ENCODE measurements at places on chromosomes 2 and 18.

GRCh38 chr2:21443494-21444105 lies 319.8 kb downstream of the TDRD15 start:
- DNase-seq = no peak
- no peaks in the 10 kb centered on the region for H3K27me3 ChIP-seq
- H3K27ac ChIP-seq = no peak overlapping the region
- no peaks in the 10 kb centered on the region for H3K4me1 ChIP-seq
- H3K4me3 ChIP-seq = no peak overlapping the region

DNA sequence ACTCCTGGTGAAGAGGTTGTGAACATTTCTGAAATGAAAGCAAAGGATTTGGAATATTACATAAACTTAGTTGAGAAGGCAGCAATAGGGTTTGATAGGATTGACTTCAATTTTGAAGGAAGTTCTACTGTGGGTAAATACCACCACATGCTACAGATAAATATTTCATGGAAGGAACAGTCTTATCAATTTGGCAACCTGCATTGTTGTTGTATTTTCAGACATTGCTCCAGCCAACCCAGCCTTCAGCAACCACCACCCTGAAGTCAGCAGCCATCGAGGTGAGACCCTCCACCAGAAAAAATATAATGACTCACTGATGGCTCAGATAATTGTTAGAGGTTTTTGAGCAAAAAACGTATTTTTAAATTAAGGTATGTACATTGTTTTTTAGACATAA lies 10.0 kb downstream of the RDH14 start:
- H3K36me3 ChIP-seq = peaks cover 10% of the 10 kb centered on the region
- DNase-seq = no peak
- peaks cover 13% of the 10 kb centered on the region for H3K4me1 ChIP-seq
- H3K27ac ChIP-seq = no peak overlapping the region

- H3K4me1 ChIP-seq = no peaks in the 10 kb centered on the region
- no peak for DNase-seq
- H3K27me3 ChIP-seq = no peaks in the 10 kb centered on the region
- H3K27ac ChIP-seq = no peak overlapping the region
These were observed 617.1 kb upstream of the GYPC start for GRCh38 chr2:126038861-126039260.

DNA sequence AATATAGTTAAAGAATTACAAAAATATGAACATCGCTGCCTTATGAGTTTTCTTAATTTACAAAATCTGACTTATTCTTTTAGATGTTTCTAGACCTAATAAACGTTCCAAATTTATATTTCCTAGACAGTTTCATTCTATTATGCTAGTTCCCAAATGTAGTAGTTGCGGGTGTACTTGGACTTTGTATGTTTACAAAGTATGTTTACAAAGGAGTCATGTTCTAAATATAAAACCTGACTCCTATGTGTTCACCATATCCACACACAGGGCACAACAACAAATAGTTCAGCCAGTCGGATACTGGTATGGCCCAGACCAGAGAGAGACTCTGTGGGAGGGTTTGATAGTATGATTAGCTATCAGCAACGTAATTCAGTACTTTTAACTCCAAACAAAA lies 230.7 kb downstream of the KCNH7 start:
- no peak for DNase-seq
- no peaks in the 10 kb centered on the region for H3K36me3 ChIP-seq
- H3K27ac ChIP-seq = no peak overlapping the region
- no peak overlapping the region for H3K4me3 ChIP-seq
- H3K27me3 ChIP-seq = no peaks in the 10 kb centered on the region

DNA sequence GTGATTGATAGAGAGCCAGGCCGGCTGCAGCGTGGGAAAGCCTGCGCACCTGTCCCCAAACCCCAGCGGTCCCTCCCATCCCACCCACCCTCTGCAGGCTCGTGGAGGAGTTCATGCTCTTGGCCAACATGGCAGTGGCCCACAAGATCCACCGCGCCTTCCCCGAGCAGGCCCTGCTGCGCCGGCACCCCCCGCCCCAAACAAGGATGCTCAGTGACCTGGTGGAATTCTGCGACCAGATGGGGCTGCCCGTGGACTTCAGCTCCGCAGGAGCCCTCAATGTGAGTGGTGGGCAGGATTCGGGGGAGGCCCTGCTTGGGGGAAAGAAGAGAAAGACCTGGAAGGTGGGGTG lies 48.9 kb upstream of the ALPP start:
- peaks cover 7% of the 10 kb centered on the region for H3K36me3 ChIP-seq
- H3K4me3 ChIP-seq = no peak overlapping the region
- H3K27ac ChIP-seq = no peak overlapping the region
- no peaks in the 10 kb centered on the region for H3K27me3 ChIP-seq
- peaks cover 5% of the 10 kb centered on the region for H3K4me1 ChIP-seq

DNA sequence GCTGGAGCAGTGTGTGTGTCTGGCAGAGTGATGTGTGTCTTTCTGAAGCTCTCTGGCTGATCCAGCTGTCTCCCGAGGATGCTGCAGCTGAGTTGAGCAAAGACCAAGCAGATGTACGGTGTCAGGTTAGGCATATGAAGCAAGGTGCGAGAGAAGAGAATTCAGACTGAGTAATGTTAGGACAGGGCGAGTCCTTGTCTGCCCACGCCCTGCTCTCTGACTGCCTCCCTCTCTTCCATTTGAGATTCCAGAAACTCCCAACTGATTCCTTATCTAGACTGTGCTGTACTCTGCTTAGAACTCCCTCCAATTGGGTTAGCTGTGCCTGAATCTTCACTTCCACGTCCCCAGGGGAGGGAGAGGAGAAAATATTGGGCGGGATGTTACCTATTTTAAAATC lies 25.7 kb upstream of the LPIN1 start:
- DNase-seq = no peak
- no peaks in the 10 kb centered on the region for H3K4me1 ChIP-seq
- no peak overlapping the region for H3K4me3 ChIP-seq
- H3K27ac ChIP-seq = no peak overlapping the region
- H3K36me3 ChIP-seq = no peaks in the 10 kb centered on the region

GRCh38 chr18:56598422-56598821 lies 40.0 kb downstream of the TXNL1 start:
- no peaks in the 10 kb centered on the region for H3K4me1 ChIP-seq
- H3K27ac ChIP-seq = no peak overlapping the region
- no peak overlapping the region for H3K4me3 ChIP-seq
- peaks cover 16% of the 10 kb centered on the region for H3K36me3 ChIP-seq
- H3K27me3 ChIP-seq = no peaks in the 10 kb centered on the region

- H3K27ac ChIP-seq = peak overlapping the region; percentile 98
- peaks cover 5% of the 10 kb centered on the region for H3K4me1 ChIP-seq
- H3K27me3 ChIP-seq = peaks cover 10% of the 10 kb centered on the region
- H3K4me3 ChIP-seq = no peak overlapping the region
These were observed 11.1 kb upstream of the DCTN1 start for GRCh38 chr2:74391209-74391579.

DNA sequence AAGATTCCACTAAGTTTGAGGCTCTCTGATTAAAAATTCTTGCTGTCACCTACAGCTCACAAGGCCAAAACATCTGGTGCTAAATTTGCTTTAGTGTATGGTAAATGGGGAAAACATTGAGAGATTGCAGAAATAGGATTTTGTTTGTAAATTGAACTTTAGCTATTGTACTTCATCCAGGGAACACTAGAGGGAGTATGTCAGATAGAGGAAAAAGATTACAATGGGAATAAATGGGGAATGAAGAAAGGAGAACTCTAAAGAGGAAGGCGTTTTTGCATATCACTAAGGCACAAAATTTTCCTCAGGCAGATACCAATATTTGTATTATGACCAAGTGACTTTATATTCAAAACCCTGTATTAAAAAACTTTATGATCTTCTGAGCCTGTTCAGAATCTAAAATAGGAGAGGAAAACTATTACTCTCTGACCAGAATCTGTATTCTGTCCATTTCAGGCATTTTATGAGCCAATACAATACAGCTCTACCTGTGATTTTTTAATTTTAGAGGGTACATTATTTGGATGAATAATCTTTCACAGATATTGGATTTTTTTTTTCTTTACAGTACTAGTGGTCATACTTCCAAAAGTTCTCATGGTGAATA lies 52.3 kb upstream of the ITGB6 start:
- H3K27me3 ChIP-seq = peaks cover 6% of the 10 kb centered on the region
- no peak overlapping the region for H3K4me3 ChIP-seq
- no peak for DNase-seq
- H3K36me3 ChIP-seq = no peaks in the 10 kb centered on the region

DNA sequence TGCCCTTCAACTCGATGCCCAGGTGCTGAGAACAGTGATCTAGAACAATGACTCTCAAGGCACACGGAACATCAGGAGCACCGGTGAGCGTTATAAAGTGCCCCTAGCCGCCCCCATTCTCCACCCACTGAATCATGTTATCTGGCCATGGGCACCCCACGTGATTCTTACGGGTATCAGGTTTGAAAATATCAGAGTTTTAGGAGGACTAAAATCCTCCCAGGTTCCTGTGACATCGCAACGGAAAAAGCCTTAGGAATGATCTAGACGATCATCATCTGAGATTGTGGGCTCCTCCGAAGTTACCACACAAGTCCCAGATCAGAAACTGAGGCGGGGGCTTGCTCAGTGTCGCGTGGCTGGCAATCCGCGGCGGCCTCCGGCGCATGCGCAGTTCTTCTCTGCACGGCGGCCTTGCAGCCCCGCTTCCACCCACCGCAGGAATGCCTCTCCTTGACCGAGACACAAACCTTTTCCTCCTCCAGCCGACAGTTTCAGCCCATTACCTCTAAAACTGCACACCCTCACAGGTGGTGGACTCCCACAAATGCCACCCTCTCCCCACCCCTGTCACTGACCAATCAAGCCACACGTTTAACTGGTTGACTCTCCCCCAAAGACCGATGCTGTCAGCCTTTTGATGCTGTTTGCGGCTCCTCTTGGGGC lies 5.8 kb upstream of the MRPL33 start:
- peak overlapping the region; percentile 73 for H3K27ac ChIP-seq
- H3K4me1 ChIP-seq = peaks cover 5% of the 10 kb centered on the region
- DNase-seq = peak; percentile 16

- DNase-seq = no peak
- peaks cover 48% of the 10 kb centered on the region for H3K27me3 ChIP-seq
- H3K27ac ChIP-seq = no peak overlapping the region
- no peaks in the 10 kb centered on the region for H3K36me3 ChIP-seq
- no peak overlapping the region for H3K4me3 ChIP-seq
- no peaks in the 10 kb centered on the region for H3K4me1 ChIP-seq
These were observed 81.3 kb upstream of the ACAA2 start for GRCh38 chr18:49894517-49895226.

DNA sequence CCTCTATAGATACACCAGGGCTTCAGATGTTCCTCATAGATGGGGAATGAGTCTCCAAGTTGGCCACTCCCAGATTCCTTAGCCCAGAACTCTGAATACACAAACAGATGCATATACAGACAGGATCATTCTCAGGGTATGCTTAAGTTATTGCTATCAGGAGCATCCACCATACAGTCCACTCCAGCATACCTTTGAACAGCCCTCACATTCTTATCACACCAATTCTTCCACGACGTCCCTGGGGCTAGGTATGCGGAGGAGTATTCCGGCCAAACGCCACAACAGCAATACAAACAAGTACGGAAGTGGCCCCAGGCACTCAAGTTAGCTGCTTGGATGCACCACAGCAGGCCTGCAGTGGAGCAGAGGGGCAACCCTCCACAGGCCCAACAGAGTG lies 312.5 kb upstream of the CHAC2 start:
- no peak overlapping the region for H3K4me3 ChIP-seq
- H3K27ac ChIP-seq = no peak overlapping the region

GRCh38 chr2:78739282-78739681 lies 286.2 kb upstream of the REG3G start:
- no peak overlapping the region for H3K27ac ChIP-seq
- H3K27me3 ChIP-seq = no peaks in the 10 kb centered on the region
- no peak for DNase-seq
- H3K4me1 ChIP-seq = no peaks in the 10 kb centered on the region
- no peak overlapping the region for H3K4me3 ChIP-seq

- no peak for DNase-seq
- no peaks in the 10 kb centered on the region for H3K36me3 ChIP-seq
- H3K4me3 ChIP-seq = no peak overlapping the region
These were observed 37.6 kb upstream of the TWIST2 start for GRCh38 chr2:238810321-238810720.

DNA sequence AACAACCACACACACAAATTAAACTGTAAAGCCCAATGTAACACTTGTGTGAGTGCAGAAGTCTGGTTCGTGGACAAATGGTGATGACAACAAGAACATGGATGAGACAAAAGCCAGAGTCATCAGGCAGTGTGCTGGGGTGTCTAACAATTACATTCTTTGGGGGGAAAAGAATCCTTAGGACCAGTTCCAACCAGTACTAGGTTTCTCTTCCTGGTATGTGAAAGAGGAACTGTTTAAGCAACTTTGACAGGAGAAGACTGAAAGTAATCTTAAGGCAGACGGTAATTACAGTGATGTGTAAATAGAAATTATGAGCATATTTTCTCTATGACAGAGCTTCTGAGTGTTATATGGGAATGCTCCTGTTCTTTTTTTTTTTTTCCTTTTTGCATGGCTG lies 133.4 kb downstream of the AFF3 start:
- no peaks in the 10 kb centered on the region for H3K27me3 ChIP-seq
- no peak overlapping the region for H3K4me3 ChIP-seq
- DNase-seq = no peak
- no peak overlapping the region for H3K27ac ChIP-seq
- no peaks in the 10 kb centered on the region for H3K4me1 ChIP-seq

GRCh38 chr2:202564226-202564625 lies 70.5 kb upstream of the FAM117B start:
- no peak overlapping the region for H3K4me3 ChIP-seq
- H3K36me3 ChIP-seq = peaks cover 8% of the 10 kb centered on the region
- no peak for DNase-seq
- no peaks in the 10 kb centered on the region for H3K27me3 ChIP-seq
- H3K4me1 ChIP-seq = no peaks in the 10 kb centered on the region
- no peak overlapping the region for H3K27ac ChIP-seq

DNA sequence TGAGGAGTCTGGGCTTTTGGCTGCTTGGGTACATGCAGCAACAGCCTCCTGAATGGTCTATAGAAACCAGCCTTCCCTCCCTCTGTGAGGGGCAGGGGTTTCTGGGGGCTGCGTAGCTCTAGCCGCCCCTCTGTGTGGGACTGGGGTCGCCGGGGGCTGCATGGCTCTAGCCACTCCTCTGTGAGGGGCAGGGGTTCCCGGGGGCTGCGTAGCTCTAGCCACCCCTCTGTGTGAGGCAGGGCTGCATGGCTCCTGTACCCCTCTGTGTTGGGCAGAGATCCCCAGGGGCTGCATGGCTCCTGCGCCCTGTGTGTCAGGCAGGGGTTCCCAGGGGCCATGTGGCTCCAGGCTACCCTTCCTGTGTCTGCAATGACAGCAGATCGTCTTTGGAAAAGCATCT lies 17.6 kb downstream of the HS6ST1 start:
- H3K27ac ChIP-seq = no peak overlapping the region
- H3K4me1 ChIP-seq = peaks cover 18% of the 10 kb centered on the region
- DNase-seq = no peak
- peaks cover 14% of the 10 kb centered on the region for H3K36me3 ChIP-seq
- H3K4me3 ChIP-seq = no peak overlapping the region
